Activated CD4-positive, alpha-beta memory T cell treated with anti-CD3 and anti-CD28 coated beads, Interleukin-2, amount 10 ng/mL, durations not matched to agents 7 days and 5 days (primary cell): ENCODE measurements at places on chromosomes 3 and 15.

- no peak for DNase-seq
Measured at GRCh38 chr3:196365736-196366135, 27.5 kb upstream of the TM4SF19 start.

- DNase-seq, result no peak
Measured at GRCh38 chr15:69673291-69673881, 220.8 kb downstream of the RPLP1 start.

DNA sequence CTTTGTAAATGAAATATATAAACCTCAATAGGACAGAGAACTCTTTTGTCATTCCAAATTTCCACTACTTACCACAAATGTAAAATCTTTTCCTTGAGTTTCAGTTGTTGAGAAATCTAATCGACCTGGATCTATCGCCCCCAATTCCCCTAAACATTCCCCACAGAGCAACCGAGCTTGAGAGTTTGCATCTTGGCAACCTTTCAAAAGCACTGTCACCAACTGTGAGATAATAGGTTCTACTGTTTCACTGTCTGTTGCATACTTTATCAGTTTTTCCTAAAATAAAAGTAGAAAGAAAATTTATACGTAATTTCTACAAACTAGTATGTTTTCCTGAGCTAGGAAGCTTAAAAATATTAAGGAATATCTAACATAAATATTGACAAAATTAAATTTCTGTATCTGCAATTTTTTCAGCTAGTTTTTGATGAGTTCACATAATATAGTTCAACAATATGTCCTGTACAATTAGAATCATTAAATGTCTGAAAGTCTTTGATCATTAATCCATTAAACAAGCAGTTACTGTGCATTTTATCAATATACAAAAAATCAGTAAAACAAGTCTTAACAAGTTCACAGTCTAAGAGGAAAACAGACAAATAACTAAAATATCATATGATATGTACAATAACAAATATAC is 54.5 kb downstream of the ATR start:
- DNase-seq, result no peak

GRCh38 chr3:72699631-72700030 is 148.6 kb downstream of the SHQ1 start:
- DNase-seq, result no peak

DNA sequence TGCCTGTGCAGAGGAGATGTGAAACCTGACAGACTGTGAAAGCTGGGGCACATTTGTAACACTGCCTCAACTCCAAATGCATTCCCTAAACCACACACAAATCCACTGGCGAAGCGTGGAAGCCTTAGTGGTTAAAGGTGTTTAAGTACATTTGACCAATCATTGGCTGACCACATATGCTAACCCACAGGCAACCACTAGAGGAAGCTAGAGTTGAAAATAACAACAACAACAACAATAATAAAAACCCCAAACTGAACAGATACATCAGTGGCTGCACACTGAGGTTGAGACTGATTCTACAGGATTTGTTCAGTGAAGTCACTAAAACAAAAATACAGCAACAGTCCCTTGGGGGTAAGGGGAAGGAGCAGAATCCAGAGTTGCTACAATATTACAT is 129.7 kb downstream of the TJP1 start:
- DNase-seq, result no peak

GRCh38 chr3:130604806-130605205 is 87.8 kb downstream of the COL6A6 start:
- no peak for DNase-seq

- DNase-seq, result no peak
Measured at GRCh38 chr3:186821429-186822387, 15.4 kb upstream of the RFC4 start.

DNA sequence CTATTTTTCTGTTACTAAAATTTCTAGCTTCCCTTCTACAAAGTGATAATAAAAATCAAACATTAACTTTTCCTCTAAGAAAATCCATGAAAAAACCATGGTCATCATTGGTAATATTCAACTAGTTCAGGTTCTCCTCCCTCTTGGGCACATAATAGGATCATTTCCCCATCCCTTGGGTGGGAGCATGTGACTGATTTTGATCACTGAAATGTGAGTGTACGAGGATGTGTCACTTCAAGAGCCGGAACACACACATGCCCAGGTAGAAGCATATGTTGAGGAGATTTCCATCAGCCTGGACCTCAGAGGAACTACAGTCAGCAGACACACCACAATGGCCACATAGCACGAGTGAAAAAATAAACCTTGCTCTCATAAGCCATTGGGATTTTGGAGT is 36.1 kb downstream of the AP3S2 start:
- DNase-seq, result no peak

DNA sequence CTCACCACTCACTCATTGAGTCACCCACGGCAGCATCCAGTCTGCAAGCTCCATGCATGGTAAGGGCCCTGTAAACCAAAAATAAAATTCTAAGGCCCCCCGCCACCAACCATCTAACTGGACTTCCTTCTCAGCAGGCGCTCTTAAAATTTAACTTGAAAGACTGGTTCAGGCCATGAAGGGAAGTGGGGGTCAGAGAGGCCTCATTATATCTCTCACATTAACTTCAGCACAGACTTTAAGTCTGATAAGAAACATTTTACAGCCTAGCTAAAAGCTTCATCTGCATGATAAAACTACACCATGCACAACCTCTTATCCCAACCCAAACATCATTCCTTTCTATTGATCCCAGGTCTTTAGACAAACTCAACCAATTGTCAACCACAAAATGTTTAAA is 38.5 kb downstream of the FBLN2 start:
- DNase-seq, result no peak

DNA sequence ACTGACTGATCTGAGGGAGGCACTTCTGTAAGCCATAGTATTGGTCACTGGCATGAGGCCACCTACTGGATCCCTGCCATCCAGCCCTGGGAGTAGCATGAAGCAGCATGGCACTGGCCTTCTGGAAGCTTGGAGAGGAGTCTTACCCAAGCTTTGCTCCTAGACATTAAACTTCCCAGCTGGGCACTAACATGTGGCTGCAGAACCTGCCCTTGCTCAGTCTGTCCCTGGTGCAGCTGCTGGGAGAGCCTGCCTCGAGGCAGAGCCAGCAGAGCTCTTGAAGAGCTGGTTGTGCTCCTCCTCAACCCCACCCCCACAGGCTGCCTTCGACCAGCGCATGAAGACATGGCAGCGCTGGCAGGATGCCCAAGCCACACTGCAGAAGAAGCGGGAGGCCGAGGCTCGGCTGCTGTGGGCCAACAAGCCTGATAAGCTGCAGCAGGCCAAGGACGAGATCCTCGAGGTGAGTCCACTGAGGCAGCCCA is 17.1 kb upstream of the SNX22 start:
- DNase-seq, result no peak

- peak; percentile 75 for DNase-seq
Measured at GRCh38 chr15:68550498-68551295, 28.1 kb upstream of the CORO2B start.

- no peak for DNase-seq
Measured at GRCh38 chr15:33664947-33665346, 303.4 kb upstream of the CHRM5 start.

DNA sequence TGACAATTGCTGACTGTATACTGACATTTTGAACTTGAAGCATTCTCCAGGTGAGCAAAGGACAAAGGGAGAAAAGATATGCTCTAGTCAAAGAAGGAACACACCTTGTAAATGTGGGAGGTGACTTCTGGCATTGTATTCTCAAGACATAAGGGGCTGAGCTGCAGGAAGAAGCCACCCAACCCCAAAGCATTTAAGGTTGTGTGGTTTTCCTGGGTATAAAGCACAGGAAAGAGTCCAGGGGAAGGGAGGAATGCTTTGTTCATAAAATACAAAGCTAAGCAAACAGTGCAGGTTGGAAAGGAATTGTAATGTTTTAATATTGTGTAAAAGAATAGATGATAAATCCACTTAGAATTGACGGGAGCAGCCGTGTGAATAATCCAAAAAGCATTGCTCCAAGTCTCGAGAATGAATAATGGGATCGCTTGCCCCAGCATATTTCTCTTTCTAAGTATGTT is 102.4 kb upstream of the LRIG1 start:
- DNase-seq, result no peak

- no peak for DNase-seq
Measured at GRCh38 chr15:92839696-92840095, 60.4 kb upstream of the CHD2 start.

DNA sequence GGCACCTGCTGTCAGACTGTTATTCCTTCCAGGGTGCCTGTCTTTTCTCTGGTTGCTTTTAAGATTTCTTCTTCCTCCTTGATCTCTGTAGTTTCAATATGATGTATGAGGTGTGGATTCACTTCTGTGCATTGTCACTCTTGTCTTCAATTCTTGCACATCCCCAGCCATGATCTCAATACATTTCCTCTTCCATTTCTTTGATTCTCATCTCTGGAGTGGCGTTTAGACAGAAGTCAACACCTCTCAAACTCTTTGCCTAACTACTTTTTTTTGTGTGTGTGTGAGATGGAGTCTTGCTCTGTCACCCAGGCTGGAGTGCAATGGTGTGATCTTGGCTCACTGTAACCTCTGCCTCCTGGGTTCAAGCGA is 224.4 kb upstream of the LYSMD4 start:
- DNase-seq, result no peak

- no peak for DNase-seq
Measured at GRCh38 chr15:30043211-30043655, 39.5 kb upstream of the GOLGA8J start.

DNA sequence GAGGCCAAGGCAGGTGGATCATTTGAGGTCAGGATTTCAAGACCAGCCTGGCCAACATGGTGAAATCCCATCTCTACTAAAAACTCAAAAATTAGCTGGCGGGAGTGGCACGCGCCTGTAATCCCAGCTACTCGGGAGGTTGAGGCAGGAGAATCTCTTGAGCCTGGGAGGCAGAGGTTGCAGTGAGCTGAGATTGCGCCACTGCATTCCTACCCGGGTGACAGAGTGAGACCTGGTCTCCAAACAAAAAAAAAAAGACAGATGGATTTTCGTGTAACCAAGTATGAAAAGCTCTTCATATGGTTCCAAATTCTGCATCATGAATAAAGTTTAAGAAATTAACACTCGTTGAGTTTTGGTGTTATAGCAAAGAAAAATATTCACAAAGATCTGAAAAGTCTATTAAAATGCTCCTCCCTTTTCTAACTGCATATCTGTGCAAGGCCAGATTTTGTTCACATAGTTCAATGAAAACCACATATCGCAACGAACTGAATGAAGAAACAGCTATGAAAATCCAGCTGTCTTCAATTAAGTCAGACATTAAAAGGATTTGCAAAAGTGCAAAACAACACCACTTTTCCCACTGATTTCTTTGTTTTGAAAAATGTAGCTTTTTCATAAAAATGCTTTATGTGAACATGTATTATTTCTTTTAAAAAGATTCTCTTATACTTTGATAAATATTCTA is 23.8 kb upstream of the FBLN2 start:
- DNase-seq, result no peak

DNA sequence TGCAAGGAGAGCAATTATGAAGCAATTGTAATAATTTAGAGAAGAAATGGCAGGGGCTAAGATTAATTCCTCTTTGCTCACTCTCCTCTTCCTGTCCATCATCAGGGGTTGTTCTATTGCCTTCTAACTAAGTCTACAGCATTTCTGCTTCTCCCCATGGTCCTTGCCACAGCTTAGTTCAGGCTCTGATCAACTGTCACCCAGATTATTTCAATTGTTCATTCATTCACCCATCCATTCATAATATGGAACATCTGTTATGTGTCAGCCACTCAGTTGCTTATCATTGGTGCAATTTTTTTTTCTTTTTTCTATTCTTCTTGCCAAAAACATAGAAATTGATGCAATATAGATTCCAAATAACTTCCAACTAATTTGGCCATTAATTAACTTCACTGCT is 93.2 kb downstream of the CD47 start:
- DNase-seq, result no peak

GRCh38 chr3:7436542-7436941 is 575.6 kb downstream of the GRM7 start:
- DNase-seq, result no peak

- no peak for DNase-seq
Measured at GRCh38 chr3:127444761-127445160, 145.8 kb downstream of the TPRA1 start.

DNA sequence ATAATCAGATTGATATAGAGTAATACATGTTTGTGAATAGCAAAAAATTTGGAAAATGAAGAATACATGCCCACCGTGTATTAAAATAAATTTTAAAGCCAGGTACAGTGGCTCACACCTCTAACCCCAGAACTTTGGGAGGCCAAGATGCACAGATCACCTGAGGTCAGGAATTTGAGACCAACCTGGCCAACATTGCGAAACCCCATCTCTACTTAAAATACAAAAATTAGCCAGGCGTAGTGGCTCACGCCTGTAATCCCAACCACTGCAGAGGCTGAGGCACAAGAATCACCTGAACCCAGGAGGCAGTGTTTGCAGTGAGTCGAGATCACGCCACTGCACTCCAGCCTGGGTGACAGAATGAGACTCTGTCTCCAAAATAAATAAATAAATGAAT is 266.3 kb downstream of the SI start:
- no peak for DNase-seq

GRCh38 chr15:66819084-66819483 is 117.0 kb downstream of the SMAD6 start:
- no peak for DNase-seq

DNA sequence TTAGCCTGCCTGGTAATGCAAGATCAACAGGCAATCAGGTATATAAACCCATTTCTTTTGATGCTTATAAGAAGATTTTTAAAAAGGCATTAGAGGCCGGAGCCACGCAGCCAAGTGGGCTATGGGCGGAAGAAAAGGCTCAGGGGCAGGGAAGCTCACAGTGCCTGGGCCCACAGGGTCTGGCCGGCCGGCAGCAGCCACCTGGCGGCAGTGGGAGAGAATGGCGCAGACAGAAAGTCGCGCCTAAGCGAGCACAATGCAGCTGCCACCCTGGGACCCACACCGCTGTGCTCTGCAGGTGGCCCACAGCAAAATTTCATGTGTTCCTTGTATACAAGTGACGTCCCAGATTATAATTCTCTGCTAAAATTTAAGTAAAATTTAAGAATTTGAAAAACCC is 448.6 kb upstream of the RASGRP1 start:
- DNase-seq, result no peak

DNA sequence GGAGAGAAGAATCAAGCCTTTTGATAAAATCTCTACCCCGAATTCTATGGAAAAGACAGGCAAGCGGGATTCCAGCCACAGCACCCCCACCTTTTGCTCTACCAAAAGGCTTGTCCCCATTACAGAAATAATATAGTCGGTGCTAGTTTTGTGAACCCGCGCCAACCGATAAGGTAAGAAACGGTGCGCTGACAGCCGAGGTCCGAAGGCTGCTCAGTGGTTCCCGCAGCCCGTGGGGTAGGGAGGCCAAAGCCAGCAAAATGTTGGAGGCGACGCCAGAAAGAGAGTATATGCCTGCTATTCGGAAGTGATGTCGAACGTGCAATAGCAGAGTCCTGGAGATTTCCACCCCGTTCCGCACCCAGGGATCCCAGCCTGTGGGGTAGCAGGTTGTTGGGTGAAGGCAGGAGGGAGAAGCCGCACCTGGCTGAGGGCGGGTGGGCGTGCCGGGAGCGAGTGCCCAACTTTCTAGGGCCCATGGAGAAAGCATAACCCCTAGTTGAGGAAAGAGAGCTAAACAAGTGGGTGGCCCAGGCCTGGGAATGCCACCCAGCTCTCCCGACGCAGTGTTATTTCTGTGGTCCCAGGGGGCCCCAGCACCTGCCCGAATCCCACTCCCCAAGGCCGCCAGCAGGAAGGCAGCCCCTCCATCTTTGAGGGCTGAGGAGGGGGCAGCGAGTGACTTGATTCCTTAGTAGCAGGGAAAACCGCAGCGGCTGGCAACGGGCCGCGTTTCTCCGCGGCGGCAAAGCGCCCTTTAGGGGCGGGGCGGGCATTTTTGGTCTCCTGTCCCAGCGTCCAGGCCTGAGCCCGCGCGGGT is 7.9 kb upstream of the SOX2 start:
- DNase-seq, result no peak
